ENCODE measurements at places on chromosomes 4 and X.

- no peak for DNase-seq
These were observed 203.5 kb upstream of the TET2 start for GRCh38 chr4:104942990-104943743.

DNA sequence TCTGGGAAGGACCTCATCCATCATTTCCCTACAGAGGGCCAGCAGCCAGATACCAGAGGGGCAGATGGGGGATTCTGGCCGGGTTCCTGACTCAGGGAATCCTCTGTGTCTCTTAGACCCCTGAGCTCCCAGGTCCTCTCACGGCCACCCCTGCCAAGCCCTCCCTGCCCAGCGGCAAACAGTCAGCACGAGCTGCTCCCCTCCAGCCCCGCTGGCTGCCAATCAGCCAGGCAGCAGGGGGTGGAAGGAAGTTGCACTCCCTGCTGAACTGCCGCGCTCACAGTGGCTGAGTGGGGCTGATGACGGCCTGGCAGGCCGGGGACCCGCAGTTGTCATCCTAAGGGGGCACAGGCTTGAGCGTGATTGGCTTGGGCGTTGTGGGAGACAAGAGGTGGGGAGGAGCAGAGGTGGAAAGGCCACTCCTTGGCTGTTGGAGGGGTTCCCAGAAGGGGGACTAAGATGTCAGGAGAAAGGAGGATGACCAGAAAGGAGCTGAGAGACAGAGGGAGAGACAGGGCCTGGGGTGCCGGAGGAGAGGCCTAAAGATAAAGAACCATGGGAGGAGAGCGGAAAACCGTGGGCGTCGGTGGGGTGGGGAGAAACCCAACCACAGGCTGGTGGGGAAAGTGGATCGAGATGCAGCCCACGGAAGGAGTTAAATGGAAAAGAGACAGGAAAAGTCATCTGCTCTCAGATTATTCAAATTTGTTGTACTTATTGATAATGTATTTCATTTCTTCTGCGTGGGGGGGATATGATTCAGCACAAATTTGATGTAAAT is 4.4 kb upstream of the CCDC149 start:
- no peak for DNase-seq

DNA sequence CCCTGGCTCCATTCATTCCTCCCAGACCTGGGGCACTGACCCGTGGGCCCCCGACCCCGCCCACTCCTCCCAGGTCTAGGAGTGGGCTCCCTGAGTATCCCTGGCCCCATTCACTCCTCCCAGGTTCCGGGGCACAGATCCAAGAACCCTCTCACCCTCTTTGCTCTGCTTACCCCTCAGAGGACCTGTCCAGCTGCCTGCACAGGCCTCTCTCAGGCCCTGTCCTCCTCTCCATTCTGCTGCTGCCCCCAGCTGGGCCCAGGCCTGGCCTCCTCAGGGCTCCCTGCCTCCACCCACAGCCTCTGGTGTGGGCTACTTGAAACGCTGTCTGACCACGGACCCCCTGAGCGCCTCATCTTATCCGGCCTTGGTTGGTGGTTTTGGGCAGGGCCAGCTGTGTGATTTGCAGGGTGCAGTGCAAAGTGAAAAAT is 217.7 kb upstream of the PSAPL1 start:
- DNase-seq = no peak

DNA sequence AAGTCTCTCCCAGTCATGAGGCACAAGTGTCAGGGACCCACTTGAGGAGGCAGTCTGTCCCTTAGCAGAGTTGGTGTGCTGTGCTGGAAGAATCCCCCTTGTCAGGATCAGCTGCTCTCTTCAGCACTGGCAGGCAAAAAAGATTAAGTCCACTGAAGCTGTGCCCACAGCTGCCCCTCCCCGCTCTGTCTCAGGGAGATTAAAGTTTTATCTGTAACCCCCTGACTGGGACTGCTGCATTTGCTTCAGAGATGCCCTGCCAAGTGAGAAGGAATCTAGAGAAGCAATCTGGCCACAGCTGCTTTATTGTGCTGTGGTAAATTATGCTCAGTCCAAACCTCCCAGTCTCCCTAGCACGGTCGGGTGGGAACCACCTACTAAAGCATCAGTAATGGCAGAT is 37.4 kb upstream of the HEPH start:
- no peak for DNase-seq

Measured in stimulated activated CD4-positive, alpha-beta T cell treated with anti-CD3 and anti-CD28 coated beads, TNF-alpha, amount 100 ng/mL, for 4 hours (primary cell).